ENCODE measurements at places on chromosomes 5 and 9.

DNA sequence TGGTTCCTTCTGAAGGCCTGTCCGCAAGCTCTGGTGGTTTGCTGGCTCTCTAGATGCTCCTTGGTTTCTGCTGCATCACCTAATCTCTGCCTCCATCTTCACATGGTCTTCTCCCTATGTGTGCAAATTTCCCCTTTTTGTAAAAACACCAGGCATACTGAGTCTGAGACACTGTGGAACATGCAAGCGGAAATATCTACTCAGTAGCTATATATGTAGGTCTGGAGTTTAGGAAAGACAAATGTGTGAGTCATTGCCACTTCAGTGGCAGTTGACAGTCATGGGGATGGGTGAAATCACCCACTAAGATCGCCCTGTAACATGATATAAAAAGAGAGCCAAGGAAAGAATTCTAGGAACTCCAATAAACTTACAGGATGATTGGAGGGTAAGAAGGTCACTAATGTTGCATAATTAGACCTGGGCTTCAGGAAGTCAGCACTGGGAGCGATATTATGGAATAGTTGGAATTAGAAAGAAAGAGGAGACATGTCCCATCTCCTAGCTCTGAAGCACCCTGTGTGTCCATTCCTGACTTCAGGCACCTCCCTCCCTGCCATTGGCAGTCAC is 22.7 kb upstream of the UBLCP1 start:
- ATAC-seq: no peak

- peak; percentile 73 for ATAC-seq
Observed at GRCh38 chr5:151721087-151721646, 34.5 kb upstream of the SPARC start.

GRCh38 chr5:157599565-157599964 is 24.0 kb upstream of the ADAM19 start:
- ATAC-seq: no peak

- ATAC-seq: no peak
Observed at GRCh38 chr9:131233556-131233955, 42.8 kb downstream of the FAM78A start.

GRCh38 chr9:99977033-99977792 is 70.8 kb downstream of the STX17 start:
- ATAC-seq: no peak

GRCh38 chr5:101390151-101390908 is 487.2 kb upstream of the ST8SIA4 start:
- ATAC-seq: peak; percentile 45

GRCh38 chr5:6734781-6735180 is 21.5 kb downstream of the TENT4A start:
- no peak for ATAC-seq
